ENCODE measurements at places on chromosomes 11 and 22. TPM values are rescaled to one million over a fixed set of nuclear protein-coding genes. Genes with fewer than 3 reads are reported as not detected.

The KDM4D gene
- total RNA-seq: 0.81 TPM

DNA sequence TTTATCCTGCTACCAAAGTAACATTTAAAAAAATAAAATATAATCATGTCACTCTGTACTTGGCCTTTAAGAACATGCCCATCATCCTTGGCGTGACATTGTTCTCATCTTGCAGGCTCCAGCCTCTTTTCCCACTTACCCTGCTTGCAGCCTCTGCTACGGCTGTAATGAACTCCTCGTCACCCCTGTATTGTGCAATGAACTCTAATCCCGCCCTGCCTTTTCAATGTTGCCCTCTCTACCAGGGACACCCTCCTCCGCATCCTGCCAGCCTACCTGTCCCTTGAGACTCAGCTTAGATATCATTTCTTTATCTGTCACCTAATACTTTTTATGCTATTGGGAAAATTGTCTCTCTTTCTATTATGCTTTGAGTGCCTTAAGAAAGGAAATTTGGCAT lies 12.6 kb upstream of the MMP20 start:
- peak; percentile 30 for DNase-seq

DNA sequence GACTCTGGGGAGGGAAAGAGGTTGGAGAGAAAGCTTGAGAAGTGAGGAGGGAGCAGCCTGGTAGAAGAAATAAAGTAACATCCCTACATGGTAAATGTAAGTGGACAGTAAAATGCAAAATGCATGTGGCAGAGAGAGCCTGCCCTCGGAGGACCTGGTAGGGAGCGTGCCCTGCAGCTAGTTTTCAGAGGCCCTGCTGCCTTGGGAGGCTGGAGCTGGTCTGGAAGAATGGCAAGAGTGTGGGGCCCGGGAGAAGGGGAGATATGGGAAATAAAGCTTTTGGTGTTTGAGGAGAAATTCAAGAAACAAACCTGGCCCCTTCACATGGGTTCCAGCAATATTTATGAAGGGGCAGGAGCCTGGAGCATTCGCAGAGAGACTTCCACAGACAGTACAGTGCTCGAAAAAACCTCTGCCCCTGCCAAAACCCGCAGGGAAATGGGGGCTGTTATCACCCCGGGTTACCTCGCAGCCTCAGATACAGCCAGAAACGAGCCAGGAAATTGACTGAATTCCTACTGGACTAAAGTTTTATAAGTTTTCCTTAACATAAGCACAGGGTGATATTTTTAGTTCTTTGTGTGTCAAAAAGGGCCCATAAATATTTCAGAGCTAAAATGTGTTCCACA lies 363.0 kb downstream of the TENM4 start:
- DNase-seq: no peak

- no peak for DNase-seq
Measured at GRCh38 chr22:41047801-41048211, 44.6 kb upstream of the EP300 start.

- DNase-seq: no peak
Measured at GRCh38 chr11:120931057-120931779, 92.7 kb upstream of the TBCEL start.

DNA sequence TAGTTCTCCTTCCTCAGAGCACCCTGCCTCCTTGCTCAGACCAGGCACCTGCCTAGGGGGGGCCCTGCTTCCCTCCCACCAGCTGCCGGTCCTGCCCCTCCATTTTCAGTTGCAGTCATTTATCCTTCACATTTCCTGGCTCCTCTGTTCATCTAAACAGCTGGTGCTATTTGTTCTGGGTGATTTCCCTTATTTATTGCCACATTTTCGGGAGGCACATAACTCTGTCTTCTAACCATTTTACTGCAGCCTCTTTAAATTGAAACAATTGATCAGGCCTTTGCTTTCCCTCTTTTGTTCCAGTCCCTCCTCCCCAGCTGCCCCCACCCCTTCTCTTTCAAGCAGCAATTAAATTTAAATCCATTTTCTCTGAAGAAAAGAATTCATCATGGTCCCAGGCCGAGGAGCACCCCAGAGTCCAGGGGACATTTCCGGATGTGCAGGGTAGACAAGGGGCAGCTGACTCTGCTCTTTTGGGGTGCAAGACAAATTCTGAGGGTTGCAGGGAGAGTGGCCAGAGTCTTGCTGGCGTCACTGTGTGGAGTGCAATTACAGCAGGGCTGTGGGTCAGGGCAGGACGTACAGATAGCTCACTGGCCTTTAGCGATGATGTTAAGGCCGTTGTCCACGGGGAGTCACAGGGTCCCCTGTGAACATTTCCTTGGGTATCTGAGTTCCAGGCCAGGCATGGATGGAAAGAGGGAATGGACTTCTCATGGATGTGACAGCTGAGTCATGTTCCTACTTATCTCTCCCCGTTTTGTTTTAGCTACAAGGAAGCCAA lies 476.4 kb downstream of the TBC1D22A start:
- no peak for DNase-seq

DNA sequence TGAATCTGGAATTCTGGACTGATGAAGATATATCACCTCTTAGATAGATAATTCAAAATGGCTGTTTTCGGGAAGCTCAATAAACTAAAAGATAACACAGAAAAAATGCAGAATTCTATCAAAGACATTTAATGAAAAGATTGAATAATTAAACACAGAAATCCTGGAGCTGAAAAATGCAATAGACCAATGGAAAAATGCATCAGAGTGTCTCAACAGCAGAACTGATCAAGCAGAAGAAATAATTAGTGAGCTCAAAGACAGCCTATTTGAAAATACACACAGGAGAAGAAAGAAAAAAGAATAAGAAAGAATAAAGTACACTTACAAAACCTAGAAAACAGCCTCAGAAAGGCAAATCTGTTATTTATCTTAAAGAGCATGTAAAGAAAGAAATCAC lies 356.4 kb upstream of the B3GAT1 start:
- DNase-seq: no peak

- DNase-seq: no peak
Measured at GRCh38 chr11:73428699-73429098, 52.5 kb downstream of the RELT start.

DNA sequence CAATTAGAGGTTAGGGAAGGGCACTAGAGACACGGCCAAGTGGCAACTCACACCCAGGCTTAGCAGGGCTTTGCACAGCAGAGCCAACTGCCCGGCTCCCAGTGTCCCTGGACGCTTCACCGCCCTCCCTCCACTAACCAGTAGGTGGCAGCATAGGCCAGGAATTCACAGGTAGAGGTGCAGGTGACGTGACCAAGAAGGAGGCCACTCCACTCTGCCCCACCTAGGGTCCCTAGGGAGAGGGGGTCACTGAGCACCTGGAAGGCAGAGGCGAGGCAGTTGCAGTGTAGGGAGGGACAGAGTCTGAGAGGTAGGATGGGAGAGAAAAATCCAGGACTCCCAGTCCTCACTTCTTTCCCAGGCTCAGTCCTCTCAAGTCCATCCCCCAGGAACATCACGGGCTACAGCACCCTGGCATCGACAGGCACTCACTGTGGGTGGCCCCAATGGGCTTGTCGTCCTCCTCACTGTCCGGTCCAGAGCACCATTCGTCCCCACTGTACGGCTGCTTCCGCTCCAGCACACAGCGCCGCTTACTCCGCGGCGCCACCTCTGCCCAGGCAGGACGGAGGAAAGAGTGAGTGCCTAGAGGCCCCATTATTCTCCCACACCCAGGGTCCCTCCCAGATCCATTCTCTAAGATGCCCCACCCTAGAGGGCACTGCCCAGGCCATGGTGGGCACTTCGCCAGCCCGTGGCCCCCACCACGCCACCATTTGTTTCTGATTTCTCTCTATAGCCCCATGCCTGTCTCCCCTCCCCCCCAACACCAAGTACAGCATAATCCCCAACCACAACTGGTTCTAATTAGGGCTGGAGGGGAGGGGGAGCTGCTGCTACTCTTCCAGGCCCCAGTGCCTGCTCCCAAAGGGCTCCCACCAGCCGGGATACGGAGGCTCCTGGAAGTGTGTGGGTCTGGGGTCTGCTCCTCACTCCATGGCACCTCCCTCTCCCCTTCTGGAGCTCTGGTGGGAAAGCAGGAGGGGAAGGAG lies 18.4 kb downstream of the BCL9L start:
- peak; percentile 64 for DNase-seq

DNA sequence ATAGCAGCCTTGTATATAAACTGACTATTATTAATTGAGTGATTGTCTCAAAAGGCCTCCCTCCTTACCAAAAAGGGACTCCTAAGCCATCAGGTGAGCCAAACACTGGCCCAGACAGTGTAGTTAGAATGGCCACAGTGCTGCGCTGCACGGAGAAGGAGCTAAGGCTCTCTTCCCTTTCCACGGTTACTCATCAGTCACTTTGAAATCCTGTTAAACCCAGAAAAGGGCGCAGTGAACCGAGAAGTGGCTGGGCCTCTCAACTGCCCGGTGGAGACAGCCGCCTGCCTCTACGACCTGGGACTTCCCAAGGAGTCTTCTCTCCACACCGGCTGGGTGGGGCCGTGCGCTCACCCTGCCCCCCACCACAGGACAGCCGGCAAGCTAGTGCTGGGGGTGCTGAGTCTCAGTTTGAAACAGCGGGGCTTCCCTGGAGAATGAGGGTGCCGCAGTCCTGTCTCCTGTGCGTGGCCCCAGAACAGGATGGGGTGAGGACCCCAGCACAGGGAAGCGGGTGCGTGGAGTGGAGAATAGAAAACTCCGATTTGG lies 1.3 kb downstream of the MYH9 start:
- DNase-seq: no peak

DNA sequence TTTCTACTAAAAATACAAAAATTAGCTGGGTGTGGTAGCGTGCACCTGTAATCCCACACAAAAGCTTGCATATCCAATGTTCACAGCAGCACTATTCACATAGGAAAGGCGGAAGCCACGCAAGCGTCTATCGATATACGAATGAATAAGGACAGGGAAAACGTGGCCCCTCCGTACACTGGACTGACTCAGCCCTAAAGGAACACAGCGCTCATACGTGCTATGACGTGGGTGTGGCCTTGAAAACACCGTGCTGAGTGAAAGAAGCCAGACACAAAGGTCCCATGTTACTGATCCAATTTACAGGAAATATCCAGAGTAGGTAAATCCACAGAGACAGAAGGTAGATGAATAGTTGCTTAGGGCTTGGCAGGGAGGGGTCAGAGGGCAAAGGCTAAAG lies 7.0 kb downstream of the LMF2 start:
- no peak for DNase-seq

GRCh38 chr22:46984751-46985506 lies 222.5 kb downstream of the TBC1D22A start:
- DNase-seq: no peak

The GAL gene
- total RNA-seq: not detected

DNA sequence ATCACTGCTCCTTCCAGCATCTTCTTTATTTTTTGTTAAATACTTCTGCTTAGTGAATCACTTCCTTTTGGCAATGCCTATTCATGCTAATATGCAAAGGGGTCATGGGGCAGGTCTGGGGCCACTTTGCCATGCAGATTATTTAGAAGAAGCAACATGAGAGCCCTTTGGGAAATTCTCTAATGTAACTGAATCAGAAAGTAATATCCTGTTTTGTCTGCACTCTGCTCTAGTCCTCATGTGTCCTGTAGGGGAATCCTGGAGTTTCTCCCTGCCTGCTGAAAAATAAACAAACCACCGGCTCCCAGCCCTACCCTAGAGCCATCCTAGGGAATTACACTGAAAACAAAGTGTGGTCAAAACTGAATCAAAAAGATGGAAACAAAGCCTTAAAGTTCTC lies 176.5 kb upstream of the POU2AF2 start:
- peak; percentile 58 for DNase-seq

The CABP2 gene
- not detected for total RNA-seq

DNA sequence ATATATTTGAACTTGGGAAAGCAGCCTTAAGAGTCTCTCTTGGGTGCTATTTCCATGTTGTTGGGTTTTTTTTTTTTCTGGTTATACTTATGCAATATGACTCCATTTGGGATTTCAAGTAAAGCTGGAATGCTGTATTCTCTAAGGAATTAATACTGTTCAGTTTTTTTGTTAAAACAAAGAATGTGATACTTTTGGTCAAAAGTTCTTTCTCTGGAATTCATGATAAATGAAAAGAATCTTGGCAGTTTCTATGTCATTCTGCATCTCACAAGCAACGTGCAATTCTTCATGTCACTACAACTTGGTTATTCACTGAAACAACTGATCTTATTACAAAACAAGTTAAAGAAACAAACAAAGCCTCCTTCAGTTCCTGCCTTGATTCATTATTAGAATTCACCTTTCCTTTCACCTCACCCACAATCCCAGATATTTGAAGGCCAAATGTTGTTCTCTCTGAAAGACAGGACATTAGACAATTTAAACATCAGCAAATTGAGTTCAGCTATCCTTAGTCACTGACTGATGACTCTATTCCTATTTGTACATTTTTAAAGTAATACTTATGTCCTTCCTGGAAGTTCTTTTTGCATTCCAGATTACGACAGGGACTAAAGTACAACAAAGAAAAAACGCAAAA lies 176.2 kb downstream of the SBF2 start:
- no peak for DNase-seq

The MYOD1 gene
- not detected for total RNA-seq

GRCh38 chr22:41799486-41800347 lies 762 bp upstream of the CCDC134 start:
- DNase-seq: no peak

The RTN4R gene
- total RNA-seq: 3.2 TPM
